Heart right ventricle (tissue), 16 donors: ENCODE measurements at places on chromosomes 16 and 17.

DNA sequence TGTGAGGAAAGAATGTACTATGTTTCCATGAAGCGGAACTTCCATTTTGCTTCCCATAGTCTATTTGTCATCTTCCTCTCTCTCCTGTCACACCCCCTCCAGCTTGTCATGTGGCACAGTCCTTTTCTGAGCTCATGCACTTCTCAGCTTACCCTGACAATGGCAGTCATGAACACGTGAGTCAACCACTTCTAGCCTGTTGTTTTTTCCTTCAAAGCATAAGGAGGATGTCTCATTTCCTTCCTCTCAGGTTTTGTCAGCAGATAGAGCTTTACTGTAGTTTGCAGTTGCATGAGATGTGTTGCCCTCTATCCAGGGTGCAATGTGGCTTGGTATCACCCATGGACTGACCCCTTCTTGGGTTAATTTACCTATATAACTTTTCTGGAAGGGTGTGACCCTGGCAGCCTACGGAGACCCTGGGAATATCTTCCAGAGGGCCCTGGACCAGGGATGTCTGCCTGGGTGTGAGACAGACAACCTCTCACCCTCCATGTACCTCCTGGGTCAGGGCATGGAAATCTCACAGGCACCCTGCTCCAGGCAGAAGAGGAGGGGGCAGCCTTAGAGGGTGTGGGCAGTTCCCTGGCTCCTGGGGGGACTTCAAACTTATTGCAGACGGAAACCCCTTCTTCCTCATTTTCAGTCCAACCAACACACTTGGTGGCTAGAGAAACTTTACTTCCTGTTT lies 4.0 kb upstream of the ZNF267 start:
- H3K27ac ChIP-seq: peak overlapping the region; percentile 59
- H3K36me3 ChIP-seq: no peaks in the 10 kb centered on the region
- H3K27me3 ChIP-seq: no peaks in the 10 kb centered on the region
- peak; percentile 53 for DNase-seq

GRCh38 chr17:75502721-75503329 lies 12.5 kb downstream of the CASKIN2 start:
- H3K4me1 ChIP-seq: peaks cover 48% of the 10 kb centered on the region
- no peaks in the 10 kb centered on the region for H3K27me3 ChIP-seq
- peak; percentile 16 for DNase-seq
- peaks cover 98% of the 10 kb centered on the region for H3K36me3 ChIP-seq

- DNase-seq: no peak
- H3K4me1 ChIP-seq: no peaks in the 10 kb centered on the region
- H3K27ac ChIP-seq: no peak overlapping the region
- H3K36me3 ChIP-seq: no peaks in the 10 kb centered on the region
- H3K4me3 ChIP-seq: no peak overlapping the region
These were observed 132.9 kb upstream of the NACA2 start for GRCh38 chr17:61723914-61724313.

DNA sequence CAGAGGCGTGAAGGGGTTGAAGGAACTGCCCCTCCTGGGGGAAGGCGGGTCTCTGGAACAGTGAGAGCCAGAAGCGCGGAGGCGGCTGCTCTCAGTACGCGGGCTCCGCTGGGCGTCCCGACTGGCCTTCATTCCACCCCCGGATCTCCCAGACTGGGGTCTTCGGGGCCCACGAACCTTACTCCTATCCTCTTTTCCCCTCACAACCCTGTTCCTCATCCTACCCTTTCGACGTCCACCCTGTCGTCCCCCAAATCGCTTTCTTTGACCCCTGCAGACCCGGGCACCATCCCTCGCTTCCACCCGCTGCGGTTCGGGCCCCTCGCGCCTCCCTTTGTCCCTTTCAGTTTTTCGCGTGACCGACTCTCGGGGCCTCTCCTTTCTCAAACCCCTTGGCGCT lies 2114.6 kb downstream of the TP53TG3F start:
- DNase-seq: no peak
- H3K4me3 ChIP-seq: no peak overlapping the region
- no peaks in the 10 kb centered on the region for H3K36me3 ChIP-seq

- H3K27me3 ChIP-seq: peaks cover 58% of the 10 kb centered on the region
- no peaks in the 10 kb centered on the region for H3K4me1 ChIP-seq
- DNase-seq: no peak
- H3K36me3 ChIP-seq: no peaks in the 10 kb centered on the region
These were observed 14.3 kb upstream of the SRCIN1 start for GRCh38 chr17:38619937-38620550.

DNA sequence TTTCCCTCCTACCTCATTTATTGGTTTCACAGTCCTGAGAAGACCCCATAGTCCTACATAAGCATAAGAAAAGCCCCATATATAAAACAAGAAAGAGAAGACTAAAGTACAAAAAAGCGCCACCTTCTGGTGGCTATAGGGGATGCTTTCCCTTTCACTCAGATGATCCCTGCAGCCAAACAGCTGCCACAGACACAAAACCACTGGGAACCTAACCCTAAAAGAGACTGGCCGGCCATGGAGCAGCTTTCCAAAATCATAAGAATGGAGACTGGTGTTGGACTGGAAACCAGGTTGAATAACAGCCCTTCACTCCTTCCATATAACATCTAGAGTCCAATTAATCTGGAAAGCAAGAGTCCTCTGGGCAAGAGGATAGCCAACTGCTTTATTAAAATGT lies 11.4 kb downstream of the DYNC1LI2 start:
- H3K4me1 ChIP-seq: peaks cover 44% of the 10 kb centered on the region
- H3K4me3 ChIP-seq: no peak overlapping the region
- H3K36me3 ChIP-seq: peaks cover 86% of the 10 kb centered on the region
- peak overlapping the region; percentile 70 for H3K27ac ChIP-seq
- no peaks in the 10 kb centered on the region for H3K27me3 ChIP-seq

DNA sequence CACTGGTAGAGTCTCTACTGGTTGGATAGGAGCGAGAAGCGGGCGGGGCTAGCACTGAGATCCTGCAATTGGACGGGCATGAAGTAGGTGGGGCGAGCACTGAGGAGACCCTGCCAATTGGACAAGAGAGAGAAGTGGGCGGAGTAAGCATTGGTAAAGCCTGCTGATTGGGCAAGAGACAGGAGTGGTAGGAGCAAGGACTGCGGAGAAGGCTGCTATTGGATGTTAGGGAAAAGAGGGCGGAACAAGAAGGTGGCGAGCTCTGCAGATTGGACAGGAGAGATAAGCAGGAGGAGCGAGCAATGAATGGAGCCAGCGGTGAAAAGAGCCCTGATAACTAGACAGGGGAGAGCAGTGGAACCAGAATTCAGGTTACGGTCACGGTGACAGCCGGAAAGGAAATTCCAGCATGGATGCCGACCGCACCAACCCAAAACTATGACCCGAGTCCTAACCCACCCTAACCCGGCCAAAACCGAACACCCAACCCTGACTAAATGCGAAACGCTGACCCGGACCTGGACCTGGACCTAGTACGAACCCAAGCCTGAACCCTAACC lies 4.8 kb downstream of the SCGB1C2 start:
- H3K36me3 ChIP-seq: no peaks in the 10 kb centered on the region
- no peak overlapping the region for H3K27ac ChIP-seq
- H3K27me3 ChIP-seq: no peaks in the 10 kb centered on the region
- H3K4me3 ChIP-seq: no peak overlapping the region

DNA sequence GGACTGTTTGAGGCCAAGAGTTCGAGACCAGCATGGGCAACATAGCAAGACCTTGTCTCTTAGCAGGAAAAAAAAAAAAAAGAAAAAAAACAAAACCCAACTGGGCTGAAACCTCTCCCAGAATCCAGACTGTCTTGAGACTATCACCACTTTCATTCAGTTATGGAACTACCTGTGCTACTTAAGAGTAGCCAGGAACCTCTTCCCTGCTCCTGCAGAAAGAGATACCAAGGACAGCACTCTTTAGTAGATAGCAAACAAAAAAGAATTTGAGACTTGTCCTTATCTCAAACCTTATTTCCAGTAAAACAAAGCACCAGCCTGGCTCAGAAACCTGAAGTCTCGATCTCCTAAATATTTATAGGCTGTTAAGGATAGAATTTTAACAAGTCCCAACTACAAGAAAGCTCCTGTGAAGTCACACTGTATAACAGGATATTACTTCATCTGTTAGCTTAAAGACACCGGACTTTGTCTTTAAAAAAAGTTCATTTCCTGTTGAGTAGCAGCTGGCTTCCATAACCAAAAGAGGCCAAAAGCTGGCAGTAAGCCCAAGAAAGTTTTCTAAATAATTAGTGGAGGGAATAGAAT lies 5.1 kb downstream of the CDR2 start:
- peak overlapping the region; percentile 73 for H3K27ac ChIP-seq
- H3K36me3 ChIP-seq: no peaks in the 10 kb centered on the region
- peak; percentile 51 for DNase-seq
- no peak overlapping the region for H3K4me3 ChIP-seq

DNA sequence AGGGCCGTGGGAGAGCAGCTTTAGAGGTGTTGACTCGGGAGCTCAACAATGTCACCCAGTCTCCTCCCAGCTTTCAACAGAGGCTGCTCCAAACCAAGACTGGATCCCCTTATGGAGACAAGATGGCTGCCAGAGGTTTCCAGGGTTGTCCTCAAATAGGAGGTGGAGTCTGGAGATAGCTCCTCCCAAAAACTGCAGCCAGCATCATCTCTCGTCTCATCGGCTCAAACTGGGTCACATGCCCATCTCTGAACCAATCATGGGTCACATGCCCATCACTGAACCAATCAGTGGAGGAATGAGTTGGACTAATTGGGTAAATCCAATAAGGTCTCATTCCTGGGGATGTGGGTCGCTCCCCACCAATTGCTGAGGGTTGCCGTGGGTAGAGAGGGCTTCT lies 41.1 kb upstream of the C16orf82 start:
- no peak for DNase-seq
- H3K4me3 ChIP-seq: no peak overlapping the region
- H3K27ac ChIP-seq: no peak overlapping the region

- H3K4me3 ChIP-seq: peak overlapping the region; percentile 69
- no peaks in the 10 kb centered on the region for H3K27me3 ChIP-seq
- DNase-seq: no peak
- H3K4me1 ChIP-seq: peaks cover 25% of the 10 kb centered on the region
- no peaks in the 10 kb centered on the region for H3K36me3 ChIP-seq
These were observed 1.3 kb downstream of the GNAO1 start for GRCh38 chr16:56192635-56192945.

DNA sequence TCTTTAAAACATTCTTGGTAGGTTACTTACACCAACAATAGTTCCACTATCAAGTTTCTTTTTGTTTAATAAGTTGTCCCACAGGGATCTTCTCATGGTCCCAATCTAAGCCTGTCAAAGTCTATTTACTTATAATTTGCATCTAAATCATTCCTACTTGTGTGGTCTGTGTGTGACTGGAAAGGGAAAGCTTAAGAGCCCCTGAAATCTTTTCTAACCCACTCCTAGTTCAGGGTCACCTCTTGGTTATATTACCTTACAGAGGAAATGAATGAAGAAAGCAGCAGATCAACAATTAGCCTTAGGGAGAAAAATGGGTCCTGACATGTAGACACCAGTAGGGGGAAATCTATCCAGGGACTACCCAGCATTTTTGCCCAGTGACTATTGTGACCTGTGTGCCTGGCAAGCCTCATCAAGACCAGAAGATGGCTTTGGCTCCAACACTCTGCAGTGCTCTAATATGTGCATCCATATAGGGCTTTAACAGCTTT lies 110.4 kb upstream of the HAS3 start:
- no peaks in the 10 kb centered on the region for H3K36me3 ChIP-seq
- no peak overlapping the region for H3K4me3 ChIP-seq
- no peaks in the 10 kb centered on the region for H3K27me3 ChIP-seq
- H3K4me1 ChIP-seq: peaks cover 11% of the 10 kb centered on the region
- no peak overlapping the region for H3K27ac ChIP-seq

- no peaks in the 10 kb centered on the region for H3K36me3 ChIP-seq
- no peak overlapping the region for H3K4me3 ChIP-seq
- H3K27me3 ChIP-seq: peaks cover 21% of the 10 kb centered on the region
- no peaks in the 10 kb centered on the region for H3K4me1 ChIP-seq
These were observed 294.2 kb upstream of the SALL1 start for GRCh38 chr16:51445250-51445649.

DNA sequence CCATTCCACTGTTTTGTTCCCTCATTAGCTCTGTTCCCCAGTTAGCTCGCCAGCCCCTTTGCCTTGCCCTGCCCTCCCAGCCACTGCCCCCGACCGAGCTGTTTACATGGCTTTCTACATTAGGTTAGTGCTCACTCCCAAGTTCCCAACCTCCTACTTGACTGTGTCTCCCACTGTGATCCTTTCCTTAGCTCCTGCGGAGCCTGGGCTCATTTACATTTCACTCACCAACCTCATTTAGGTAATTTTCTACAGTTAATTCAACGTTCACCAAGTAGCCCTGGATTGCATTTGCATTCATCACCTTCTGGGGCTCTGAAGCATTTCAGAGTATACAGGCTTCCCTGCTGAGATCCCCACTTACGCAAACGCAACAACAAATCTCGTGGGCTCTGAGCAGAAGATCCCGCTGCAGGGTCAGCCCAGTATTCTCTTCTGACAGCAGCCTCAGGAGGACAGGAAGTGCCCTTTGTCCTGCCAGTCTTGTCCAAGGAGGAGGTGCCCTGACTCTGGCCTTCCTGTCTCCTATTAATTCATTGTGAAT lies 325.8 kb upstream of the CCL2 start:
- no peak overlapping the region for H3K4me3 ChIP-seq
- no peaks in the 10 kb centered on the region for H3K36me3 ChIP-seq
- DNase-seq: no peak
- no peak overlapping the region for H3K27ac ChIP-seq
